ENCODE measurements at places on chromosomes 3 and 15.

GRCh38 chr3:193335031-193335430 lies 43.5 kb downstream of the ATP13A5 start:
- no peak for DNase-seq

- no peak for DNase-seq
Measured at GRCh38 chr15:67992411-67992810, 61.7 kb upstream of the PIAS1 start.

DNA sequence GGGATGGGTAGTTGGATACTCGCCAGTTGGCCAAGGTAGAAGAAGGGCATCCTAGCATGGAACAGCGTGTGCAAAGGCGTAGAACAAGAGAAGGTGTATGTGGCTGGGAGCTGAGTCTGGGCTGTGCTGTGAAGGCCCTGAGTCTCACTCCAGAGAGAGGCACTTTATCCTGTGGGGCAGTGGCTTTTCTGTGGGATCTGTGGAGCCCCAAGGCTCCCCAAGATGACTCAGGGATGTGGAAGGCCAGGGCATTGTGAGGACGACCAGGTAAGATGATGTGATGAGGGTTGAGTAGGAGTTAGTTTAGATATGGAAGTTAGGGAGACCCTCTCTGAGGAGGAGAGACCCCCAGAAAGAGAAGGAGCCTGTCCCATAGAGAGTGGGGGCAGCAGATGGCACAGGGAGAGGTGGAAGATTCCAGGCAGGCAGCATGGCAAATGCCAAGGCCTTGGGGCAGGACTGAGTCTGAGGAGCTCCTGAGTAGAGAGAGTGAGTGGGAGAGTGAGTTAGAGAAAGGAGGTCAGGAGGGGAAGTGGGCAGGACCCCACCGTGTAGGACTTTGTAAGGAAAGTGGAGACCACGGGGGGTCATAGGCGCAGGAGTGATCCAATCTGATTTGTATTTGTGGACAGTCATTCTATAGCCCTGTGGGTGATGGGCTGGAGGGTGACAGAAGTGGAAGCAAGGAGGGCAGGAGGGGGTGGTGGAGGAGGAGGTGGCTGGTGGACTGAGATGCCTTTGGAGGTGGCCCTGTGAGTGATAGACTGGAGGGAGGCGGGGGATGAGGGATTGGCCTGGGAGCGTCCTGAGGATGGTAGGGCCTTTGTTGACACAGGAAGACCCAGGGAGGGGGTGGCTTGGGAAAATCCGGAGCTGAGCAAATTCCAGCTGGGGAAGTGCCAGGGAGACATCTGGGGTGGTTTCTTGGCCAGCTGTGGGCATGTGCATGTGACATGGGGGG lies 50.3 kb downstream of the FBLN2 start:
- DNase-seq: no peak

DNA sequence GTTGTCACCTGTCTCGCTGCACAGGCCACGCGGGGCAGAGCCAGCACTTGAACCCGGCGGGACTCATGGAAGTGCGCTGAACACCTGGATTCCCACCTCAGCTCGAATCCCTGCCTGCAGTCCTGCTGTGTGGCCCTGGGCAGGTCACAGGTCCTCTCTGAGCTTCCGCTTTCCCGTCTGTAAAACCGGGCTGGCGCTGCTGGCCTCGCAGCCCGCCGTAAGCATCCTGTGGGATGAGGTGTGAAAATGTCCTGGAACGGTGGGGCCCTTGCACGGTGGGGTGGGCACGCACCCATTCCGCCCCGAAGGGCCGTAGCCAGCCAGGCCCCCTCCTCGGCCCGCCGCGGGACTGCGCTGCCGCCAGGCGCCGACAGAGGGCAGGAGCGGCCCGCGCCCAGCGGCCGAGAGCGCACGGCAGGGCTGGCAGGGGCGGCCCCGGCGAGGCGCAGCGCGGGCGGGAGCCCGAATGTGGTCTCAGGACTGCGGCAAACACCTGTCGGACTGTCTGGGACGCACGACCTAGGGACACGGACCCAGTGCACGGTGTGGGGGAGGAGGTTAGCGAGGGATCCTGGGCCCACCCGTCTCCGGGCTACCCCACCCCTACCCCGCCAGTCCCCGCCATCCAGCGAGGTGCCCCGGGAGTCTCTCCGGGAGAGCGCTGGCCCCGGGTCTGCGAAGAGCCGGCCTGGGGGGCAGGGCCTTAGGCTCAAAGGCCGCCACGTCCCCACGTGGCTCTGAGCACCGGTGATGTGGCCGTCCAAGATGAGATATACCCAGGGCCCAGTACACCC lies 40.4 kb downstream of the DNAJB8 start:
- peak; percentile 50 for DNase-seq

- no peak for DNase-seq
Measured at GRCh38 chr3:134801204-134801958, 6.3 kb downstream of the EPHB1 start.

DNA sequence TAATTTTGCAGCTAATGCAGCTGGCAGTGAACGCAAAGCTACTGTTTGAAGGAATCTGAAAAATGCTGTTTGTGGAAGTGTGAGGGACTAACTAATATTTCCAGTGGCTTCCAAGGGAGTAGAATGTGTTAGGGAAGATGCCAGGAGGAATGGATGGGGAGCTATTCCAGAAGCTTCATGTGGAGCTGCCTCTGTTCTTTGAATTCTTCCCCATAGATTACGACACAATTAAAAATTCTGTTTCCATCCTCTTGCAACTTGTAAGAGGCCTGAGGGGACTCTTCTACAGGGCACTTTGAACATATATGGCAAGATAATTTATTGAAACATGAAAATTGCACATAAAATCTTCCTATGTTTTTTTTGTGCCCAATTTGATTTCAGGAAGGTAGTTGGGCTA lies 74.3 kb upstream of the CTXND1 start:
- DNase-seq: no peak

GRCh38 chr15:49328941-49329340 lies 94.1 kb upstream of the FGF7 start:
- no peak for DNase-seq

DNA sequence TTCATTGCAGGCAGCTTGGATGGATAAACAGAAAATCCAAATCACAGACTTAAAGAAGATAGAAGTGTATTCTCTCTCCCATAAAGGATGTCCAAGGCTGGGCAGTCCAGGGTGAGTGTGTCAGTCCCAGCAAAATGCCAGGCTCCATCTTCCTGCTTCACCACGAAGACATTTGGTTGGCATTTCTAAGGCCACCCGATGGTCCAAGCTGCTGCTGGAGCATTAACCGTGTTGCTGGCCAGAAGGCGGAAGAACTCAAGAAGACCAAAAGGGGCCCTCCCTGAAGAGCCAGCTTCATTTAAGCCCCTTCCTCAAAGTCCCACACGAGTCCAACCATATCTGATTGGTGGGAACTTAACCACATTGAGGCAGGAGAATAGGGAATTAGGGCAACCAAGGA lies 3.0 kb upstream of the CYP11A1 start:
- no peak for DNase-seq

- no peak for DNase-seq
Measured at GRCh38 chr3:31878231-31878838, 102.7 kb downstream of the OSBPL10 start.

Data from hematopoietic multipotent progenitor cell treated with erythropoietin and hydrocortisone succinate and interleukin-3 and kit ligand, for 8 days (in vitro differentiated cells).